ENCODE measurements at places on chromosomes 5 and 9.

DNA sequence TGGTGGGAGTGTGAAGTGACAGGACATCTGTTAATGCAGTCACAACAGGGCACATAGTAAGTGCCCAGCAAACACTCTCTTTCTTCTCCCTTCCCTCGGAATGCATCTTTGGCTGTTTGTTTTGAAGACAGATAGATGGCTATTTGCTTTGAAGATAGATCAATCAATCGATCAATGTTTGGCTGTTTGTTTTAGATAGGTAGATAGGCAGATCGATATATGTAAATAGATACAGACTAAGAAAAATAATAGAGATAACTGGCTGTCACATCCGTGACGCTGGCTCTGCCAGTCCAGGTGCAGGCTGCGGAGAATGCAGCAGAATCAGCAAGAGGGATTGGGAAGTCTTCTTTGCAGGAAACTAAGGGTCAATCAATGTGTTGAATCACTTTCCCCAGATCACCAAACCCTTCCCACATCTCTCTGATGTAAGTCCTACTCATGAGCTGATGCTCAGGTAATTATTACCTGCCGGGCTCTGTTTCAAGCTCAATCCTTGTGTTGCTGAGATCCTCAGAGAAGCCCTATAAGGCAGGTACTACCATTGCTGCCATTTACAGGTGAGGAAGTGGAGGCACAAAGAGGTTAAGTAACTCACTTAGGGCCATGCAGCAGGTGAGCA is 60.8 kb downstream of the ERGIC1 start:
- no peak for DNase-seq

DNA sequence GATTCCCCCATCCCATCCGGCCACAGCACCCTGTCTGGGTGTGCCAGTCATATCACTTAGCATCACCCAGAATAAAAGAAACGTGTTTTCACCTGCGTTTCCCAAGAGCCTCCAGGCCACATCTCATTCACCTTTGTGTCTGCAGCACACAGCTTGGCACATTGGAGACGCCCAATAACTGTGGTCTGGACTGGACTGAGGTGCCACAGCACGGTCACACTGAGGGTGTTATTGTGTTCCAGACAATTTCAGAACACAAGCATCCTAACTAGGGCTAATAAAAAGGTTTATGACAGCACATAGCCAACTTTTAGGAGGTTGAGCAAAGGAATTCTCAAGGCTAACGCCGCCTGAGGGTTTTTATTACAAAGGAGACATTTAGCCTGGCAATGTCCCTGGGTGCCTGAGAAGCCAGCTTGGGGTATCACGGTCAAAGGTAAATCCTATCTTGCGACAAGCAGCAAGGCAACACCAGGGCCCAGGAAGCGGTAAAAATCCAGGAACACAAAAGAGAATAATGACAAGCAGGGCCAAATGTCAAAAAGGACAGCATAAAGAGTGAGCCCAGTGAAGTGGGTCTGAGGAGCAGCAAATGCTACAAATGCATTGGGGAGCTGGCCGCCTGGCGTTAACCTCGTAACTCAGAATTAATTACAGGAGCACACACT is 3.4 kb downstream of the EPB41L4B start:
- DNase-seq = no peak

DNA sequence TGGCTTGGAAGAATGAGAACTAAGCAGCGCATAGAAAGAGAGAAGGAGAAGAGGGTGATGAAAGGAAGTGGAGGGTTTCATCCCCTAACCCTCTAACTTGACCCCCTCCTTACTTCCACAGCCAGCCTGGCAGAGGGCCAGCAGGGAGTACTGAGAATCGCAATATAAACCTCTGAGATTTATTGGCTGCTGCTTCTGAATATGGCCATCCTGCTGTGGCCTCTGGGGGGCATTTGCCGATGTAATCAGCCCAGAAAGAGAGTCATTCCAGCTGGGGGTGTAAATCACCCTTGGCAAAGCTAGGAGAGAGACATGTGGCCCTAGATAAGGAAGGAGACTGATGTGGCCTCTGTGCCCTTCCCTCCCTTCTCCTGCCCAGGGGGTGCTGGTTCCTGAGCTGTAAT is 960 bp upstream of the GFRA3 start:
- no peak for DNase-seq

DNA sequence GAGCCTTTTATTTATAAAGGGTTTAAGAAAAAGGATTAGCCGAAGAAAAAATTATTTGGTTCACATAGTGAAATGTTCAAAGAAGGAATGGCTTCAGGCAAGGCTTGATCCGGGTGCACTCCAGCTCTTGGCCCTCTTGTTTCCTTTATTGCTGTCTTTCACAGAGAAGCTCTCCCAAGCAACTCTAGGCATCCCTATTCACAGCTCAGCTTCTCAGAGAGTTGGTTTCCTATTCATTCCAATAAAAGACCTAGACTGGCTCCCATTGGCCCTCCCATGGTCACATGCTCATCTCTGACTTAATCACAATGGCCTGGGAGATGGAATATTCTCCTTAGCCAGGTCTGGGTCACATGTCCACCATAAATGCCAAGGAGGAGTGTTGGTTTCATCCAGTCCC is 9.4 kb upstream of the FGFR4 start:
- no peak for DNase-seq

GRCh38 chr9:86751207-86751606 is 196.1 kb downstream of the GAS1 start:
- DNase-seq = no peak

GRCh38 chr5:59728356-59728755 is 165.2 kb downstream of the PDE4D start:
- DNase-seq = no peak

DNA sequence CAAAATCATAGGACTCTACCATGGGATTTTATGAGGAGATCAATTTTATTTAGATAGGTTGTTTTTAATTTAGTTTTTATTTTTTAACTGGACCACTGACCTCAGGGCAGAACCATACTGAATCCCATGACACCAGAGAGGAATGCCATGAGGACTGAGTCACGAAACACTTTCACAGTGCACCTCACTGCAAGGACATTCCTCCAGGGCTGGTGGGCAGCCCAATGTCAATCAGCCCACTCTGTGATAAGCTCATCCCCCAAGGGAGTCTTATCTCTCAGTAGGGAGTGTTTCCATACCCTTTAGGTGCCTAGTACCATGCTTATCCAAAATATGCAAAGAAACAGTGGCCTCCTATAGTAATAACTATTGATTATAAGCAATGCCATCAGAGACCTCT is 224.5 kb upstream of the CDH6 start:
- DNase-seq = no peak

GRCh38 chr5:32934529-32934928 is 223.4 kb downstream of the NPR3 start:
- no peak for DNase-seq

GRCh38 chr9:134955156-134955555 is 37.4 kb upstream of the FCN1 start:
- no peak for DNase-seq

DNA sequence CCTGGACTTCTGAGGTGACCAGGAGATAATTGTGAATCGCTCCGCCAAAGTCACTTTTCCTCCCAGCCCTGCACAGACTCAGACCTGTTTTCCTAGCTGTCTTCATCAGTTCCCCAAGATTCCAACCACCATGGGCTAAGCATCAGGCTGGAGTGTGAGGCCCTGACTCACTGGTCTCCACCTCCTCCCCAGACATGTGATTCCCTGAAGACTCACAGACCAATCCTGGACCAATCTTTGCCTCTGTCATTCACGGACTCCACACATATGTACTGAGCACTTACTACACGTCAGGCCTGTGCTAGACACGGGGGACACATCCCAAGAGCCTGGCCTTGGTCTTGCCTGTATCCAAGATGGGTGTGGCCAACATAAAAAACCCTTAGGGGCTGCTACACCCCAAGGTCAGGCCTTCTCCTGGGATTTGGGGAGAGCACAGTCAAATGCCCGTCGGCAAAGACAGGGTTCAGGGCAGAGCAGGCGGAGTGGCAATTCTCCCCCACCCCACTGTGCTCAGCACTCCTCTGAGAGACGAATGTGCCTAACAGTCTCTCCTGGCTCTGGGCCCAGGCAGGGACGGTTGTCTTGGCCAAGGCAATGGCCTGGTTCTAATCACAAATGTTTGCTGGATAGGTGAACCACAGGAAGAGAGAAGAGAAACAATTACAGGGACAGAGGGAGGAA is 11.9 kb downstream of the EEIG1 start:
- no peak for DNase-seq

DNA sequence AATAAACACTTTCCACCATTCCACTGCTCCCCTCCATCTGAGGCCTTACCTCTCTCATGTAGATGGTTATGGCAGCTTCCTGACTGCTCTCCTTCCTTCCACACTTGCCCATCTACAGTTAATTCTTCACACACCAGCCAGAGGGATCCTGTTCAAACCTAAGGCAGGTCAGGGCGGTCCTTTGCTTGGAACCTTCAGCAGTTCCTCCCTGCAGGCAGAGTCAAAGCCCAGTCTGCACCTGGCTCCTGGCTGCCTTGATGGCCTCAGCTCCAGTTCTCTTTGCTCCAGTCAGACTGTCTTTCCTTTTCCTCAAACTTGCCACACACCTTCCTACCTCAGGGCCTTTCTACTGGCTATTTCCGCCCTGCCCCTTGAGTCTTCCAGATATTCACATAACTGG is 30.2 kb upstream of the NR3C1 start:
- DNase-seq = no peak

GRCh38 chr5:62124266-62124665 is 181.7 kb upstream of the KIF2A start:
- no peak for DNase-seq

DNA sequence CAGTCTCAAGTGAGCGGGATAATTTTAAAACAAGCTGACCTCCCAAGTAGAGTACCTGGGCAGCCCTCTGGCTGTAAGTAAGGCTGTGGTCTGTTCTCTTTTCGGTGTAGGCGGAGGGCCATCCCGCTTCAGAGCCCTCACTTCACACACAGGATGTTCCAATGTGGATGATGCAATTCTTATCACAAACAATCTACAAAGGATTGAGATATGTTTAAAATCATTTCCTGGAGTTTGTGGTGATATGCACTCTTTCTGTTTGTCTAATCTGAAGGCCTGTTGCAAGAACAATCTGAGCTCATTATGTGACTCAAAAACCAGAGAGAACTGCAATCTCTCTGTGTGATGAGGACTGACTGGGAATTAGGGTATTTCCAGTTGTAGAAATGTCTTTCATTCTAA is 42.5 kb downstream of the ITGA2 start:
- no peak for DNase-seq

DNA sequence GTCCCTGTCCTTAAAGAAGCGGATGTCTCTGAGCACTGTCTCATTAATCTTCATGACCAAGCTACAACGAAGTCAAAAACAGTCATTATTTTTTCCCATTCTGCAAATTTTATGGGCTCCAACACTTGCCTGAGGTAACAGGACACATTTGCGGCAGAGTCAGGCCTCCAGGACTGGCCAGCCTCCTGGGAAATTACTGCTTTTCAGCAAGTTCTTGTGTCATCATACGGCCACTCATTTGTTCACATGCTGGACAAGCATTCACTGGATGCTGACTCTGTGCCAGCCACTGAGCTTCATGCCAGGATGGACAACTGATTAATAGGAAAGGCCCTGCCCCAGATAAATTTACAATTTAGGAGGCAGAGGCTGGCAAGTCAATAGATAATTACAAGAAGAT is 305.7 kb downstream of the ACTL7B start:
- no peak for DNase-seq

- no peak for DNase-seq
Measured at GRCh38 chr5:107670932-107671741, at the start of gene EFNA5. EFNA5 (minus strand) TSS chr5:107670937.

DNA sequence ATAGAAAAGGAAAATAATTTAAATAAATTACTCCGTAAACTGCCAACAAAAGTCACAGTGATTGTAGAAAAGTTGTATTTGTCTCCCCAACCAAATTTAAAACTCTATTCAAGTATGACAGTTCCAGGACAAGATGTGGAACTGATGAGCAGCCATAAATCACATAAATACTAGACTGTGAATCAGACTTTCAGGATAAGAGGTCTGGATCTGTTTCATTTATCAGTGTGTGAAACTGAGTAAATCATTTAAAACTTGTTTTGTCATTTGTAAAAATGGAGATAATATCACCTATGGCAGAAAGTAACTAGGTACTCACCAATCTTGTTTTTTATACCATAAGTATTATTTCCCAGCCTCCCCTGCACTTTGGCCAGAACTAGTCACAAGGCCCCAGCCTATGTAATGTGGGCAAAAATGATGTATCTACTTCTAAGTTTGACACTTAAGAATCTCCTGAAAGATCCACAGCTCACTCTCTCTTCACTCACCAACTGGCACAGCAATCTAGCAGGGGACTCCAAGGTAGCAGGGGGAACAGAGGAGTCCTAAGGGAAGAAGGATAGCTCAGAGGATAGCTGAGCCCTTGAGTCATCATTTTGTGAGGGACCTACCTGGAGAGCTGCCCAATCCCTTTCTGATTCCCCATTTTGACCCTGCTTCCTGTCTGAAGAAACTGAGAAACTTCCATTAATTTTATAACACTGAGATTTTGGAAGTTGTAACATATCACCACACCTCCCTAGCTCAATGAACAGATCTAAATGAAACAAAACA is 31.6 kb downstream of the TMEM161B start:
- DNase-seq = no peak

- DNase-seq = no peak
Measured at GRCh38 chr5:113871972-113872371, 358.5 kb downstream of the YTHDC2 start.

GRCh38 chr9:34999576-34999975 is 10.0 kb downstream of the DNAJB5 start:
- no peak for DNase-seq

DNA sequence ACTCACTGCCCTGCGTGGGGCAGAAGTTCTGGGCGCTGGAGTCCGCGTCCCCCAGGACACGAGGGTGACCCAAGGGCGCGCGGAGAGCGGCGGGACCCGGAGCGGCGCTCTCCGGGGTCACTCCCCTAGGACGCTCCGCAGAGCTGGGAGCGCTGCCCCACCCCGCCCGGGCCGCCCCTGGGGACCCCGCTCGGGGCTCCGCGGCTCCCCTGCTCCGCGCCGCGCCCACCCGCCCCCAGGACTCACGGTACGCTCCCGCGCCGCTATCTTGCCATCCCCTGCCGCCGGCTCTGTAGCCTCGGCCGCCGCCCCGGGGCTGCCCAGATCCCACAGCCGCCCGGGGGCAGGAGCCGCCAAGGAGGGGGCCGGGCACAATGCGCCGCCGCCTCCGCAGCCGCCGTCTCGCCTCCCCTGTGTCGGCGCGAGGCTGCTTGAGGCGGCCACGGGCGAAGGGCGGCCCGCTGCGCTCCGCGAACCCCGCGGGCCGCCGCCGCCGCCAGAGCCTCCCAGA is 303 bp downstream of the LIFR start:
- DNase-seq = no peak
